ENCODE measurements at places on chromosomes 7 and 10. TPM values are rescaled to one million over a fixed set of nuclear protein-coding genes. Genes with fewer than 3 reads are reported as not detected.

DNA sequence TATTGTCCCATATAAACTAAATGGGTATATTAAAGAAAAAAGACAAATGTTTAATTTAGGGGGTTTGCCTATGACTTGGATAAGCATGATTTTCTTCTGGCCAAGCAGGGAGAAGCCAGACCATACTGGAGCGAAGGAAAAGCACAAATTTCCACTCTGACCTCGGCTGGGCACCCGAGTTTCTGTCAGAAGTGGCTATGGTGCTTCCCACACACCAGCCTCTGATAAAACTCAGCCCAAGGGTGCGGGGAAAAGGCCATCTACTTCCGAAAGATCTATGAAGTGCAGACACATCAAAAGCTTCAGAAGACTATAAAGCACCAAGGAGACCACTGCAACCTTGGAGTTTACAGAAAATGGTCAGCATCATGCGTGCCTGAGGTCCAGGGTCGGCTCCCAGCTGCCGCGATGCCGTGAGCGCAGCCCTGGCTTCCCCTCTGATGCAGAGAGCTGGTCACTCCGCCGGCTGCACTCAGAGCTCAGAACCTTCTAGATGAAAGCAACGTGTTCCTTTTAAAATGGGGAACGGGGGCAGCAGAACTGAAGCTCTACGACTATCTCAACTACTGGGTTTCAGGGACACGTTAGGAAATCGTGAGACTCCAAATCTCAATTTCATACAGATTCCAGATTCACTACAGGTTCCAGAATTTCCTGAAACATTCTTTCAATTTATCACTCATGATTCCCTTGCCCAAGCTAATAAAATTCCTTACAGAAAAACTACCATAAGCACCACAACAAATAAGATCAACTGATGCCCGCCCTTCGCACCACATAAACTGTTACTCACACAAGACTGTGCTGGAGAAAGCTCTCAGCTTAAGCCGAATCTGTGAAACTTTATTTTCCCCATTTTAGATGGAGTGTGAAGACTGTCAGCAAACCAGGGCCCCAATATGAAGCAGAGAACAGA is 84.5 kb downstream of the DIP2C start:
- no peak for DNase-seq

- DNase-seq = peak; percentile 71
Measured at GRCh38 chr10:50501924-50502452, 121.8 kb downstream of the SGMS1 start.

DNA sequence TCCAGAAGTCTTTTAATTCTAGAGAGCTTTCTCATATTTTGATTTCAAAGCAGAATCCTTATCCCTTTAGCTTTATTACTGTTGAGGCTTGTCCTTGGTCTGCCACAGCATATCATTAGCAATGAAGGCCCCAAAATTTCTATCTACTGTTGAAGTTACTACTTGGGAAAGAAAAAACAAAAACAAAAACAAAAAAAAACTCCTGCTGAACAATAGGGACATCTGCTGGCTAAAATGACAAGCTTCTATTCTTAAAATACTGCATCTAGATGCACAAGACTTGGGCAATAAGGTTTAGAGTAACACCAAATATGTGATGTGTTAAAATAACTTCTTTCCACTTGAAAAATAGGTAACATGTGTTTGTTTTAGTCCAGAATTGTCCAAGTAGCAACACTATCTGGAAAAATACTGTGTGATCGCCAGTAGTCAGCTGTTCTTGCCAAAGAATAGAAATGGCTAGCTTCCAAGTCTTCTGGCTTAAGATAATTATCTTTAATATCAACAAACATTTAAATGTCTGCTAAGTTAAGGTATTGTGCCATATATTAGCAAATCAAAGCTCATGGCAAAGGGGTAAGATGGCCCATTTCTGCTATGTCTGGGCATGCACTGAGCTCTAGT is 3.8 kb upstream of the DMTF1 start:
- peak; percentile 50 for DNase-seq

GRCh38 chr10:97583476-97583875 is 713 bp upstream of the HOGA1 start:
- no peak for DNase-seq

DNA sequence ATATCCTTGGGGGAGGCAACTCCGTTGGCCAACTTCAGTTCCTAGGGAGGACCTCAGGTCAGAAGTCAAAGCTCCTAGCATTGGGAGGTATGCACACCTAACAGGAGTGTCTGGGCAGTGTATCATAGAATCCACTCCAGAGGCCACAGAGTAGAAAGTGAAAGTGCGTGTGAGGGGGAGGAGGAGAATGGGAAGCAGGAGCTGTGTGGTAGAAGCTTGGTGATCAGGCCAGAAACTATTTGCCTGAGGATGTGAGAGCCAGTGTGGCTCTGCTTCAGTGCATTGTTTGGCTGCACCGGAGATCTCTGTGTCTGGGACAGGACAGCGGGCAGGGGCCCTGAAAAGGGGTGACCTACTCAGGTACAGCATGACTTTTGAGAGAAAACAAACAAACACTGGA is 557.4 kb upstream of the VSTM2A start:
- no peak for DNase-seq

The PON1 gene
- not detected for total RNA-seq

The CHCHD1 gene
- 44.1 TPM for total RNA-seq

The COX19 gene
- total RNA-seq = 28.9 TPM
